ENCODE measurements at places on chromosomes 1 and 21. TPM values are rescaled to one million over a fixed set of nuclear protein-coding genes. Genes with fewer than 3 reads are reported as not detected.

The LCE1D gene
- not detected for total RNA-seq

The CADM3 gene
- not detected for total RNA-seq

The OR10J1 gene
- total RNA-seq, result not detected

The ANXA9 gene
- total RNA-seq, result 0.63 TPM

The SELENBP1 gene
- 123 TPM for total RNA-seq

The GLUL gene
- total RNA-seq, result 437 TPM

The S100A12 gene
- total RNA-seq, result not detected

Measured in bronchial smooth muscle cell (primary cell).